ENCODE measurements at places on chromosomes 3 and 15. TPM values are rescaled to one million over a fixed set of nuclear protein-coding genes. Genes with fewer than 3 reads are reported as not detected.
A peak's percentile ranks its signal among the peaks of the same experiment; 100 is the strongest.

- no peaks in the 10 kb centered on the region for H3K36me3 ChIP-seq
- no peak for DNase-seq
- H3K27ac ChIP-seq = peak overlapping the region; percentile 82
- H3K4me3 ChIP-seq = no peak overlapping the region
- peaks cover 33% of the 10 kb centered on the region for H3K4me1 ChIP-seq
Measured at GRCh38 chr3:176906046-176906905, 291.0 kb downstream of the TBL1XR1 start.

- peaks cover 74% of the 10 kb centered on the region for H3K4me1 ChIP-seq
- H3K4me3 ChIP-seq = no peak overlapping the region
- no peaks in the 10 kb centered on the region for H3K27me3 ChIP-seq
- peak overlapping the region; percentile 74 for H3K27ac ChIP-seq
Measured at GRCh38 chr3:177150970-177151627, 46.2 kb downstream of the TBL1XR1 start.

DENND6A gene
- 24.8 TPM for total RNA-seq

GRCh38 chr3:10974746-10975375 lies 17.7 kb upstream of the SLC6A1 start:
- no peak for DNase-seq
- H3K27ac ChIP-seq = no peak overlapping the region
- H3K4me1 ChIP-seq = peaks cover 48% of the 10 kb centered on the region
- no peak overlapping the region for H3K4me3 ChIP-seq
- H3K27me3 ChIP-seq = peaks cover 50% of the 10 kb centered on the region

GRCh38 chr15:63258658-63259057 lies 18.7 kb upstream of the APH1B start:
- H3K27ac ChIP-seq = no peak overlapping the region
- H3K36me3 ChIP-seq = peaks cover 26% of the 10 kb centered on the region

GRCh38 chr3:109853077-109853731 lies 515.9 kb upstream of the DPPA4 start:
- no peak overlapping the region for H3K4me3 ChIP-seq
- peaks cover 7% of the 10 kb centered on the region for H3K36me3 ChIP-seq
- H3K4me1 ChIP-seq = no peaks in the 10 kb centered on the region

All from osteocyte (in vitro differentiated cells).